ENCODE measurements at places on chromosomes 4 and X.

DNA sequence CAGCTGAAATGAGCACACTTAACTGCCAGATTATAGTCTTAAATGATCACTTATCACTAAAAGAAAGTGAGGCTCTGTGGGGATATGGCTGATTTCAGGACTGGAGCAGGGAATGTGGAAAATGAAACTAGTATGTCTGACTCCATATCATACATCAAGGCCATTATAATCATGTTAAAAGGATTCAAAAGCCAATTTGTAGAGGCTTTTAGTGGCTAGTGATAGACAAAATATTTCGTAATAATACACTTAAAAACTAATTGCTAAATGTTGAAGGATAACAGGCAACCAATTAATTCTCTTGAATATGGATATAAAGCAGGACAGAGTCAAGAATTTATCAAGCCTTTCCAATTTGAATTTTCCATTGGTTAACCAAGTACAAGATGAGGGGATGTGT is 358.1 kb upstream of the NDST3 start:
- no peak for DNase-seq
- no peaks in the 10 kb centered on the region for H3K27me3 ChIP-seq
- no peaks in the 10 kb centered on the region for H3K36me3 ChIP-seq
- H3K27ac ChIP-seq = no peak overlapping the region
- H3K4me3 ChIP-seq = no peak overlapping the region

- H3K4me1 ChIP-seq = no peaks in the 10 kb centered on the region
- H3K4me3 ChIP-seq = no peak overlapping the region
- H3K27ac ChIP-seq = no peak overlapping the region
- no peaks in the 10 kb centered on the region for H3K36me3 ChIP-seq
- no peak for DNase-seq
- no peaks in the 10 kb centered on the region for H3K27me3 ChIP-seq
Observed at GRCh38 chr4:35125995-35126712, 1118.2 kb downstream of the ARAP2 start.

DNA sequence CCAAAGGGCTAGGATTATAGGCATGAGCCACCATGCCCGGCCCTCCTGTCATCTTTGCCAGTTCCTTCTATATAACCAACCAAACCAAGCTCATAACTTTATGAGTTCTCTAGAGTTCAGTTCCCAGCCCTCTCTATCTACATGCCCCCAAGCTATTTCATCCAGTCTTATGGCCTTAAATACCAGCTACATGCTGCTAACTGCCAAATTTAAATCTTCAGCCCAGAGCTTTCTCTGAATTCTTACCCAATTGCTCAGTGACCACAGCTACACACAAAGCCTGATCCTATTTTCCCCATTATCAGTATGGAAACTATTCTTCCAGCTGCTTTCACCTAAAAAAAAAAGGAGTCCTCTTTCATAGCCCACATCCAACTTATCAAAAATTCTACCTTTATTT is 23.1 kb downstream of the TMEM184C start:
- no peak overlapping the region for H3K4me3 ChIP-seq
- peaks cover 35% of the 10 kb centered on the region for H3K36me3 ChIP-seq
- H3K4me1 ChIP-seq = peaks cover 9% of the 10 kb centered on the region
- no peak overlapping the region for H3K27ac ChIP-seq
- DNase-seq = no peak
- H3K27me3 ChIP-seq = no peaks in the 10 kb centered on the region

- H3K4me3 ChIP-seq = no peak overlapping the region
- peaks cover 3% of the 10 kb centered on the region for H3K27me3 ChIP-seq
- H3K36me3 ChIP-seq = peaks cover 4% of the 10 kb centered on the region
- no peak for DNase-seq
Observed at GRCh38 chrX:151984902-151985301, 10.4 kb upstream of the GABRE start.

- peaks cover 58% of the 10 kb centered on the region for H3K27me3 ChIP-seq
- peaks cover 5% of the 10 kb centered on the region for H3K4me1 ChIP-seq
Observed at GRCh38 chrX:102129473-102129872, 4.0 kb downstream of the TCEAL2 start.

Data from neural crest cell (in vitro differentiated cells).